ENCODE measurements at places on chromosomes 16 and 17.

- DNase-seq = no peak
Observed at GRCh38 chr16:75996491-75996890, 270.2 kb upstream of the CPHXL start.

DNA sequence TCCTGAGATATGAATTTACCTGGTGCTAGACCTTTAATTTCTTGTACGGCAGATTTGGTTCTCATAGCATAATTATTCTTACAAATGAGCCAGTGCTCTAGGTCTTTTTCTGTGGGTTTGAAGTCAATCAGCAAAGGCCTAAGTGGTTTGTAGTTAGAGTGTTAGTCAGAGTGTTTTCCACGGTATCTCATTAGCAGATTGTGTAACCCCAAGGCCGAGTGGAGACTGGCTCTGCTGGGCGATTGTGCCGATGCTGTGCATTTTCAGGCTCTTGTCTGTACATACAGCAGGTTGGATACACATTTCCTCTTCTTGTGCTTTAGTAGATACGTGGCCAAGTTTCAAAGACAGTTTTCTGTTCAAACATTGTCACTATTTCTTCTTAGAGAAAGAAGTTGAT is 78.6 kb upstream of the CA10 start:
- no peak for DNase-seq

- DNase-seq = no peak
Observed at GRCh38 chr16:80806927-80807340, 2.5 kb upstream of the CDYL2 start.

GRCh38 chr17:73835605-73836004 is 191.4 kb upstream of the SDK2 start:
- DNase-seq = no peak

DNA sequence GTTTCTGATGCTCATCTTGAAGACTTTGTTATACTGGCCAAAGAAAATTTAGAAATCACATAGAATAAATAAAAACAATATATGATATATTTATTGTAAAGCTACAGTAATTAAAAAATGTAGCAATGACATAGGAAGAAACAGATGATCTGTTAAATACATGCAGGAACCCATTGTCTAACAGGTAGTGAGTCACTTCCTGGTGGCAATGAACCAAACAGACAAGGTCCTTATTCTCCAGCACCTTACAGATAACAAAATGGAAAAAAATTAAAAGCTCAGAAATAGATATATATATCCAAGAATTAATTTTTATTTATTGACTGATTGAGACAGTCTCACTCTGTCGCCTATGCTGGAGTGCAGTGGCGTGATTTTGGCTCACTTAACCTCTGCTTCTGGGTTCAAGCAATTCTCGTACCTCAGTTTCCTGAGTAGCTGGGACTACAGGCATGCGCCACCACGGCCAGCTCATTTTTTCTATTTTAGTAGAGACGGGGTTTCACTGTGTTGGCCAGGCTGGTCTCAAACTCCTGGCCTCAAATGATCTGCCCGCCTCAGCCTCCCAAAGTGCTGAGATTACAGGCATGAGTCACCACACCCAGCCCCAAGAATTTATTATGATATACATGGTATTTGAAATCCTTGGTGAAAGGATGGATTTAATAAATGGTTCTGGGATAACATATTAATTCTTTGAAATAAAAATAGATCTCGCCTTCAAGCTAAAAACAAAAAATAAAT is 7.5 kb downstream of the NETO2 start:
- DNase-seq = no peak

- DNase-seq = no peak
Observed at GRCh38 chr16:12672986-12673385, 130.7 kb downstream of the CPPED1 start.

All from Jurkat, Clone E6-1 (cell line).